ENCODE measurements at places on chromosomes 4 and X. TPM values are rescaled to one million over a fixed set of nuclear protein-coding genes. Genes with fewer than 3 reads are reported as not detected.

Gene FOXO4
- 3.4 TPM for total RNA-seq

Gene NRK
- 1.3 TPM for total RNA-seq

Gene XKRX
- total RNA-seq, result not detected

Gene SFRP2
- total RNA-seq, result 1.6 TPM

Gene ADH7
- total RNA-seq, result not detected

Gene TMEM271
- 13.5 TPM for total RNA-seq

Gene REELD1
- not detected for total RNA-seq

Gene ALB
- 7.5 TPM for total RNA-seq

Gene NOX1
- not detected for total RNA-seq

Gene FGFBP1
- not detected for total RNA-seq

Gene MAGEH1
- total RNA-seq, result 79.5 TPM

Gene PAGE2B
- total RNA-seq, result not detected

Gene ADH1A
- not detected for total RNA-seq

Gene NHS
- 7.5 TPM for total RNA-seq

Gene VCX3B
- total RNA-seq, result not detected

Gene JADE3
- 11.0 TPM for total RNA-seq

Gene IDS
- total RNA-seq, result 153 TPM

Gene KLB
- total RNA-seq, result not detected

Gene EVC2
- total RNA-seq, result 2.5 TPM

Gene FGF13
- total RNA-seq, result 91.7 TPM

Gene CYP2U1
- 15.7 TPM for total RNA-seq

Gene CORIN
- total RNA-seq, result 0.31 TPM

Gene GAGE2A
- total RNA-seq, result not detected

Gene L1CAM
- 195 TPM for total RNA-seq

Gene FAM149A
- 39.8 TPM for total RNA-seq

Gene TRPC3
- total RNA-seq, result 15.3 TPM

Gene TMEM150C
- total RNA-seq, result 76.7 TPM

Gene GLOD5
- total RNA-seq, result not detected

Gene IL21
- not detected for total RNA-seq

Gene GABRG1
- 24.7 TPM for total RNA-seq

Gene TCEAL9
- total RNA-seq, result 29.7 TPM

Gene GAGE12J
- total RNA-seq, result not detected

Gene SRP72
- 94.5 TPM for total RNA-seq

Gene IL3RA
- total RNA-seq, result 1.6 TPM

Gene BCAP31
- total RNA-seq, result 43.8 TPM

Gene COL4A5
- 30.4 TPM for total RNA-seq

Gene PCDH18
- 17.8 TPM for total RNA-seq

Gene SPOCK3
- 10.3 TPM for total RNA-seq

Gene IL1RAPL1
- total RNA-seq, result 16.0 TPM

Gene SPANXA1
- not detected for total RNA-seq

Gene GAGE12F
- not detected for total RNA-seq

Gene AADAT
- total RNA-seq, result 32.9 TPM

Gene PASD1
- not detected for total RNA-seq

Gene ADRA2C
- 2.2 TPM for total RNA-seq

Gene TBX22
- 0.31 TPM for total RNA-seq

Gene GPR143
- 1.3 TPM for total RNA-seq

Gene CT55
- total RNA-seq, result 0.31 TPM

Gene RGN
- 6.9 TPM for total RNA-seq

Gene C4orf36
- 1.6 TPM for total RNA-seq

Gene DAPP1
- 0.31 TPM for total RNA-seq

Gene GYPA
- 1.6 TPM for total RNA-seq

Gene APEX2
- 2.2 TPM for total RNA-seq
